ENCODE measurements at places on chromosomes 16 and 17.

- DNase-seq = no peak
Observed at GRCh38 chr16:80377096-80377956, 163.5 kb upstream of the DYNLRB2 start.

DNA sequence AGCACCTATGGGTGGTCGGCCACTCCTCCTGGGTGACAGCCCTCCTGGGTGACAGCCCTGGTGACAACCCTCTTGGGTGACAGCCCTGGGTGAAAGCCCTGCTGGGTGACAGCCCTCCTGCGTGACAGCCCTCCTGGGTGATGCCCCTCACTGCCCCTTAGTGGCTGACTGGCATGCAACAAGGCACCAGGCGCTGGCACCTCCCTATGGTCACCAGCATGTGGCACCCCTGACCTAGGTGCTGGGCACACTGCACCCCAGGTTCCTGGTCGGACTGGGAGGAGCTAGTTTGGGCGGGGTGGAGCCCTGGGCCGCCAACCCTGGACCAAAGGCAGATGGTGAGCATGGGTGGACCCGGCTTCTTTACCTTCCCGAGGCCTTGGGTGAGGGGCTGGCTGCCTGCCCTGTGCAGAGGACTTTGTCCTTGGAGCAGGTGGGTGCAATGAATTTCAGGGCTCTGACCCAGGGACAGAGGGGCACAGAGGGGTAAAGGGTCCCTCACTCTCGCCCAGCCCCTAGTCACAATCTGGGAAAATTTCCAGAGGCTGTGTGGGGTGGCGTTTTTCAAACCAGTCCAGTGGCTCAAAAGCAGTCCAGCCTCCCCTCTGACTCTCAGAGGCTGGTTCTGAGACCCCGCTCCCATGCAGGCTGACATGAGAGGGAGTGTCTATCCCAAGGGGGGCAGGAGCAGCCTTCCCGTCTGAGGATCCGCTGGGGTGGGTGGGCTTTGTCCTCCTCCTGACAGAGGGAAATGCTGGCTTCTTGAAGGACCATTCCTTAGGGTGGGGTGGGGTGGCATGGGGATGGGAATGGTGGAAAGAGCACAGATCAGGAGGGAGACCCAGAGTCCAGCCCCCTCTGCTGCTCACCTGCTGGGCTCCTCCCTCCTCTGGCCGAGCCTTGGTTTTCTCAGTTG is 25.9 kb upstream of the TNFRSF13B start:
- no peak for DNase-seq

GRCh38 chr17:78993241-78993956 is 13.7 kb upstream of the LGALS3BP start:
- no peak for DNase-seq

GRCh38 chr17:64773836-64774761 is 112.0 kb upstream of the SMURF2 start:
- no peak for DNase-seq

DNA sequence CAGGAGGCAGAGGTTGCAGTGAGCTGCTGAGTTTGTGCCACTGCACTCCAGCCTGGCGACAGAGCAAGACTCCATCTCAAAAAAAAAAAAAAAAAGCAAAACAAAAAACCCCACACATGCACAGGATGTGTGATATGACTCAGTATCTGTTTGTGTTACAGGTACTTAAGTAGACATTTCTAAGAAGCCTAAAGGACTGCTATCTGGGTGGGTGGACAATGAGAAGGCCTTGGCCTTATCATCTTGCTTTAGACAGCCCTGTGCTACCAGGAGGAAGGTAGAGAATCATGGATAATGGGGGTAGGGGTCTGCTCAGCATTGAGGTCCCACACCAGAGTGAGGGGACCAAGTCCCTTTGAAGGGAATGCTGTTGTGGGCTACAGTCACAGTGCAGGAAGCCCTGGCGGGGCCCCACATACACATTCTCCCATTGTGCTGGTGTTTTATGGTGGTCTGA is 26.7 kb downstream of the PLD6 start:
- no peak for DNase-seq

GRCh38 chr16:2475413-2476344 is 752 bp downstream of the TBC1D24 start:
- DNase-seq = peak; percentile 30

- no peak for DNase-seq
Observed at GRCh38 chr17:78524870-78525510, 52.2 kb downstream of the DNAH17 start.

DNA sequence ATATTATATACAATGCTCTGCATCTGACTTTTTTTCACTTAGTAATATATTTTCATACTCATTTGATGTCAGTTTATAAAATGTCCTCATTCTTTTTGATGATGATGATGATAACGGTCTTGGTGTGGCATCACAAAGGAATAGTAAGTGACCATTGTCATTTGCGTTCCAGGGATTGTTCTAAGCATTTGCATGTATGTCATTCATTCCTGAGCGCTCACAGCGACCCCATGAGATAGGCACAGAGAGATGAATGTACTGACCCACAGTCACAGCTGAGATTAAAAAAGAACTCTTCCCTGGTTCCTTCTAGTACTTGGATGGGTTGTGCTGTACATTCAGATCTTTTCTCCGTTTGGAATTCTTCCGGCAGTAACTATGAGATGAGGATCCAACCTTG is 21.2 kb upstream of the MSI2 start:
- DNase-seq = no peak

DNA sequence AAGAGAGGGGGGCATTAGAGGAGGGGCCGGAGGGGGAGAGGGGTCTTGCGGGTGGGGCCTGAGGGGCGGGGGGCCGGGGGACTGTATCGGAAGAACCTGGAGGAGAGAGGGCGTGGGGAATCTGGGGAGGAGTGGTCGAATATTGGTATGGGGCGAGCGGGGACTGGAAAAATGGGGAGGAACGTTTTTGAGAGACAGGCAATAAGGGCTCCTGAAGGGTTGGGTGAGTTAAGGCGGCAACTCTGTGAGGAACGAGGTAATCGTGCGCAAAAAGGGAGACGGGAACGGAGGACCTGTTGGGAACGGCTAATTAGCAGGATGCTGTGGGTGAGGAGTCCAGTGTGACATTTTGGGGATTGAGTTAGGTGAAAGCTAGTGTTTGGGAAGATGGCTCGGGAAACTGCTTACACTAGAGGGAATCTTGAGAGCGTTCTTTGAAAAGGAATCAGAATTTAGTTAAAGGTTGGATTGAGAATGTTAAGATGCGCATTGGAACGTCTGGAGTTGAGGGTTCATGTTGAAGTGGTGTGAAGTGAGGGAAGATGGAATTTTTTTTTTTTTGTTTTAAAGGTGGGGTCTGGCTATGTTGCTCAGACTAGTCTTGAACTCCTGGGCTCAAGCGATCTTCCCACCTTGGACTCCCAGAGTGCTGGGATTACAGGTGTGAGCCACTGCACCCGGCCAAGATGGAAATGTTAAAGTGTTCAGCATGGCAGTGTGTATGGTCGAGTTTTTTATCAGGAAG is 662 bp downstream of the WIPF2 start:
- DNase-seq = peak; percentile 12

GRCh38 chr16:19365486-19365885 is 52.2 kb upstream of the TMC5 start:
- no peak for DNase-seq

- no peak for DNase-seq
Observed at GRCh38 chr16:29009050-29009837, 24.4 kb downstream of the LAT start.

DNA sequence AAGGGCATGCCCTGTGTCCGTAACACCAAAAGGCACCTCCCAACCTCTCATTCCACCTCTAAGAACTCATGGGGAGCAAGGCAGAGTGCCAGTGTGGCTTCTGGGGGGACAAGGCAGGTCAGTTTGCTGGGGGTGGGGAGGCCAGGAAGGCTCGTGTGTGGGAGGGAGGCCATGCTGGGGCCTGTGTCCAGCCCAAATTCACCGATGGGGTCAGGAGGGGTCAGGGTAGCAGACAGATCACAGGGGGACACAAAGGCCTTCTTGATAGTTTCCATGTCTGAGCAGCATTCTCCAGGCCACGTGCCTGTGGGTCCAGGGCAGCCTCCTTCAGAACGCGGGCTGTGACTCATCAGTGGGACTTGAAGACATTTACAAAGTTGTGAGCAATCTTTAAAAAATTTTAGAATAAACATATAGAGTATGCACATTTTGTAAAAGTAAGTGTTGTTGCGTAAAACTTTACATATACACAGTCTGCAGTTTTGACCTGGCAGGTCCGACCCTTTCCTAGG is 20.9 kb downstream of the SPACA3 start:
- no peak for DNase-seq

- DNase-seq = no peak
Observed at GRCh38 chr17:9036336-9036735, 15.0 kb downstream of the NTN1 start.

DNA sequence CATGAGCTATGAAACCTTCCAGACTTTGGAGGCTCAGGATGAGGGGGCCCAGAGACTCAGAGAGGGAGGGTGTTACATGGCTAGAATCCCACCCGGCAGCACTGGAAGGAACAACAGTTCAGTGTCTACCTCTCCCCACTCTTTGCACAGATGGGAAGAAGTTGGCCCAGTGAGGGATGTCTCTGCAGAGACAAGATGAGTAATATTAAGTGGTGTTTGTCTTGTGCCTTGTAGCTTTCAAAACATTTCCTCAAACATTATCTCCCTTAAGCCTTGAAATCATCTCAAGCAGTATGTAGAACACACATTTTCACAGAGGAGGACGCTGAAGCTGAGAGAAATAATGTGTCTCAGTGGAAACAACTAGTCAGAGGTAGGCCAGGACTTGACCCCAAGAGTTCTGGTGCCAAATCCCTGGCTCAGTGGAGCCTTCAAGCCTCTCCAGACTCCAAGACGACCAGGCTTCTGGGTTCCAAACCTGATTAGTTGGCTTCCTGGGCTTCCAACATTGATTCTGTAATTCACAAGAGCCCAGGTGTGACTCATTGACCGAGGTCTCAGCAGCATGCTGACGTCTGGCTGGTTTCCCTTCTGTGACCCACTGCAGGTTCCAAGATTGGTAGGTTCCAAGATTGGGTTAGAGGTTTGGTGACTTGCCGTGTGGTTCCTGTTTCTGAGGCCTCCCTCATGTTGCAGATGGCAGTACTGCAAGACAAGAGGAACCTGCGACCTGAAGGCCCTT is 7.4 kb downstream of the RNF112 start:
- DNase-seq = no peak

DNA sequence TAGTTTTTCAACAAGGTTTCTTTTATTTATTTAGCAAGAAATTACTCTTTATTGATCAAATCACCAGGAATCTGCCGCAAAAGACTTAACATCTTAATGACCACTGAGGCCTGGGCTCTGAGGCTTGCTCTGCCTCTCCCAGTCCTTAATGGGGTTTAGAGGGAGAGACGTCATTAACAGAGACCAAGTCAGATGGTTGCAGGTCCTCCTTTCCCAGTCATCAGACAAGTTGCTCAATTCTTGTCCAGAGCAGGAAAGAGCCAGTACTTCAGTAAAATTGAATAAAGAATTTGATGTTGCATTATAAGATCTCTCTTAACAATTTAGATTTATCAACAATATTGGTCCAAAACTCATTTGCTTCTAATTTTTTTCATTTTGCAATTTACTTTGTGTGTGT is 2.0 kb downstream of the SEPHS2 start:
- no peak for DNase-seq

- DNase-seq = no peak
Observed at GRCh38 chr16:79595931-79596450, 4.5 kb downstream of the MAF start.

GRCh38 chr17:28204751-28205150 is 114.2 kb upstream of the TMEM97 start:
- DNase-seq = no peak

- no peak for DNase-seq
Observed at GRCh38 chr16:9860876-9861275, 321.4 kb downstream of the GRIN2A start.

- no peak for DNase-seq
Observed at GRCh38 chr16:79177018-79177417, 423.5 kb downstream of the MAF start.

GRCh38 chr17:73015722-73016276 is 76.7 kb downstream of the SLC39A11 start:
- no peak for DNase-seq

GRCh38 chr16:14018851-14019250 is 52.3 kb upstream of the MRTFB start:
- no peak for DNase-seq

GRCh38 chr16:8247993-8248392 is 342.3 kb downstream of the TMEM114 start:
- no peak for DNase-seq

DNA sequence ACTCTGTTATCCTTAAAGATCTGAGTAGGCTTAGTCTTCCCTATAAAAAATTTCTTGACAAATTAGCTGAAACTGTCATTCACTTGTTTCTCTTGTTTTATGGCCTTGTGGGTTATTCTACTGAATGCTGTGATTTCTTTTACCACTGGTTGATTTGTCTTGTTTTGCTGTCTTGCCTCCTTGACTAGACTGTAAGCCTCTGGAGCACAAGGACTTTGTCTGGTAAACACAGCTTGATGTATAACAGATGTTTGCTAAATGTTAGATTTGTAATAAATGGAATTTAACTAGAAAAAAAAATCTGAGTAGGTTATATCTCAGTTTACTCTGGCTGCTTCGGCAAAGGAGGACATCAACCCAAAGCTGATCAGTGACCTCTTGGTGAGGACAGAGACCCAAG is 21.6 kb downstream of the VAC14 start:
- no peak for DNase-seq

GRCh38 chr17:47239619-47239966 is 14.0 kb upstream of the ITGB3 start:
- no peak for DNase-seq

DNA sequence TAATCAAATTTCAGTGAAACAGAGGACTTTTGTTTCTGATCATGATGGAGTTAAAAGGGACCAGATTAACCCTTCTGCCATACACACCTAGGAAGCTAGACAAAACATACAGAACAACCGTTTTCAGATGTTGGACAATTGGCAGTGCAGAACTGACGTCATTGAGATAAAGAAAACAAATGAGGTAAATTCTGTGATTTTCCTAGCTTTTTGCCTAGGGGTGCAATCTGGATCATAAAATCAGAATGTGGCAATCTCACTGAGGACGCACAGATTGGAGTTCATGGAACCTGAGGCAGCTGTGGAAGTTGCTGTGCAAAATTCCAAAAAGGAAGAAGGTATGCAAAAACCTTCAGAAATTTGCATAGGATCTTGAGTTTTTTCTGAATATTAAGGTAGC is 15.0 kb upstream of the USP32 start:
- no peak for DNase-seq

GRCh38 chr16:11572301-11572995 is 14.3 kb downstream of the LITAF start:
- DNase-seq = peak; percentile 31
